Nephron progenitor cell (in vitro differentiated cells): ENCODE measurements at places on chromosomes 3 and 15.
A peak's percentile ranks its signal among the peaks of the same experiment; 100 is the strongest.

GRCh38 chr15:57281321-57281720, 95.0 kb upstream of the CGNL1 start:
- no peak for DNase-seq

DNA sequence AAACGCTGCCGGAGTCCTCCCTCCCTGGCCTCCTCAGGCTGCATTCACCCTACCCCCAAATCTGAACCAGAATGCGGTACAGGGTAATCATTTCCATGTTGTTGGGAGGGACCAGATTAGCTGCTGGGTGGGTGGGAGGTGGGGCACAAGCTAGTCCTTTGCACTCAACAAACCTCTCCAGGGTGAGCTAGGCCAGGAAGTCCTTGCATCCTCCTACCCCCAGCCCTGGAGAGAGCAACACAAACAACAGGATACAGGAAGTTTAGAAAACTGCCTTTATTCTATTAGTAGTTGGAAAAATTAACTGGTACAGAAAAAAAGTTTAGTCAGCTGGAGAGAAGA, 702 bp upstream of the GPX1 start:
- DNase-seq, result no peak

DNA sequence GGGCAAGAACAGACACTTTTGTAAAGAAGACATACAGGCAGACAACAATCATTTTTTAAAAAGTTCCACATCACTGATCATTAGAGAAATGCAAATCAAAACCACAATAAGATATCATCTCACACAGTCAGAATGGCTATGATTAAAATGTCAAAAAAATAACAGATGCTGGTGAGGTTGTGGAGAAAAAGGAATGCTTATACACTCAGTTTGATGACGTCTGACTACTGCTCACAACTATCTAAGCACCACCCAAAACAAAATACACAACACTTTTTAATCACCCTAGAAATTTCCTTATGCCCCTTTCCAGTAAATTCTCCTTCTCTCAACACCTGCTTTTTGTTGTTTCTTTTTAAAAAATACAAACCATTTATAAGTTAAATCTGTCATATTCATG, 228.8 kb downstream of the ISL2 start:
- DNase-seq, result no peak

- peak; percentile 37 for DNase-seq
Measured at GRCh38 chr15:68789534-68790241, 31.0 kb downstream of the ANP32A start.

GRCh38 chr3:67964596-67964995, 310.2 kb upstream of the SUCLG2 start:
- no peak for DNase-seq

DNA sequence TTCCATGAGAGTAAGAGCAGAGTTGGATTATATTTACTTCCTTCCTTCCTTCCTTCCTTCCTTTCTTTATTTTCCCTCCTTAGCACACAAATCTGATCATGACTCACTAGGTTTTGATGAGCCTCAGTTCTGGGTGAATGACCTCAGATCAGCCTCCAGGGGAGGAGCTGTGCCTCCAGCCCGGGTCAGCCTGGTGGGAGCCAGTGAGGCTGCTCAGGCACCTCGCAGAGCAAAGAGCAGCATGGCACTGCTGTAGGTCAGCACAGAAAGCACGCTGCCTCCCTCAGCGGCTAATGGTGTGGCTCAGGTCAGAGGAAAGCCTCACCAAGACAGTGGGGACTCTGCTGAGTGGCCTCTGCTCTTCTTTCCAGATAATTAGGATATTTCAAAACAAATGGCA, 108.5 kb downstream of the SYNPR start:
- peak; percentile 26 for DNase-seq

- no peak for DNase-seq
Measured at GRCh38 chr3:45409369-45409768, 21.0 kb downstream of the LARS2 start.

GRCh38 chr15:64828985-64829384, 3.5 kb upstream of the PIF1 start:
- DNase-seq, result no peak

GRCh38 chr15:35168464-35168863, 83.4 kb upstream of the NANOGP8 start:
- no peak for DNase-seq

GRCh38 chr3:40299130-40299720, 10.3 kb upstream of the EIF1B start:
- no peak for DNase-seq

- no peak for DNase-seq
Measured at GRCh38 chr3:194134231-194134756, 1.7 kb upstream of the HES1 start.

DNA sequence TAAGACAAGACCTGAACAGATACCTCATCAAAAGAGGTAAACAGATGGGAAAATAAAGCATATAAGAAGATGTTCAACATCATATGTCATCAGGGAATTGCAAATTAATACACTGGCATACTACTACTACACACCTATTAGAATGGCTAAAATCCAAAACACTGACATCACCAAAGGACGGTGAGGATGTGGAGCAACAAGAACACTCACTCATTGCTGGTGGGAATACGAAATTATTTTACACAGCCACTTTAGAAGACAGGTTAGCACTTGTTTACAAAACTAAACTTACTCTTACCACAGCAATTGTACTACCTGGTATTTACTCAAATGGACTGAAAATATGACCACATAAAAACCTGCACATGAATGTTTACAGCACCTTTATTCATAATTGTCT, 119.6 kb downstream of the GSK3B start:
- DNase-seq, result no peak

GRCh38 chr15:99164119-99164518, 59.2 kb downstream of the SYNM start:
- DNase-seq, result no peak

DNA sequence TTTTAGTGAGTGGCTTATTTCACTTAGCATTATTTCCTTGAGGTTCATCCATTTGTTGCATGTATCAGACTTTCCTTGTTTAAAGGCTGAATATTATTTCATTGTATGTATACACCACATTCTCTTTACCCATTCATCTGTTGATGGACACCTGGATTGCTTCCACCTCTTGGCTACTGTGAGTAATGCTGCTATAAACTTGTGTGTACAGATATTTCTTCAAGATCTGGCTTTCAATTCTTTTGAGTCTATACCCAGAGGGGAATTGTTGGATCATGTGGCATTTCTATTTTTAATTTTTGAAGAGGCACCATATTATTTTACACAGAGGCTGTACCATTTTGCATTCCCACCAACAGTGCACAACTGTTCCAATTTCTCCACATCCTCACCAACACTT, 313.5 kb downstream of the RPLP1 start:
- no peak for DNase-seq

GRCh38 chr3:45795882-45796765, at the start of gene SLC6A20:
SLC6A20 (minus strand) TSS chr3:45796536; CDS start chr3:45796419, 117 bp downstream.
- peak; percentile 60 for DNase-seq

DNA sequence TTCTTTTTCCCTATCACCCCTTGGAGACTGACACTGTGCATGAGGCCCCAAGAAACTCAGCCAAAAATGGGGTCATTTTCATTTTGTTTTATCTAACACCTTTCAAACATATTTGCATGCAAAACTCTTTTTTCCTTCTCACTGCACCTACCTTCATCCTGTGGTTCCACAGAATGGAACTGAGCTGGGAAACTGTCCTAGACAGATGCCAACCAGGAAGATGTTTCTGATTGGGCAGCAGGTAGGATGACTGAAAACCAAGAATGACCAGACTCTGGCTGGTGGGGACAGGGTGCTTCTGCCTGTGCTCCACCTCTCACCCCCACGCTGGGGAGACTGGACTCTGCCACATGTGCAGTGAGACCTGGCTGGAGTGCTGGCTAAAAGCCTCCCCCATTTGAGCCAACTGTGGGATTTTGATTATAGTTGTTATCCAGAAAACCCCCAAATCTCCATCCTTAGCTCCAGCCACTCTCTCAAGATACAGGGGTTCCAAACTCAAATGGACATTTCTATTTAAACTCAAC, 5.2 kb downstream of the PPIB start:
- no peak for DNase-seq

GRCh38 chr15:56244038-56244810, 545 bp upstream of the RFX7 start:
- peak; percentile 41 for DNase-seq

DNA sequence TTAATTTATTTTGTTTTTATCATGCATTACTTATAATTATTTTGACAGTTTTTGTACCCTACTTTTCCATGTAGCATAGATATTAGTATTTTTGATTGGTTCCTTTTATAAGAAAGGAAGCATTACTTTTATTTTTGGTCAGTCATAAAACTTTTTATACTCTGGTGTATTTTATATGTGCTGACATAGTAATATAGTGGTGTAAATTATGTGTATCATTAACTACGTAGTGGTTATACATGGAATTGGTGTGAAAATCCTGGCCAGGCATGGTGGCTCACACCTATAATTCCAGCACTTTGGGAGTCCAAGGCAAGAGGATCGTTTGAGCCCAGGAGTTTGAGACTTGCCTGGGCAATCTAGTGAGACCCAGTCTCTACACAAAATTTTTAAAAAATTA, 18.8 kb upstream of the NIPA2 start:
- DNase-seq, result no peak

DNA sequence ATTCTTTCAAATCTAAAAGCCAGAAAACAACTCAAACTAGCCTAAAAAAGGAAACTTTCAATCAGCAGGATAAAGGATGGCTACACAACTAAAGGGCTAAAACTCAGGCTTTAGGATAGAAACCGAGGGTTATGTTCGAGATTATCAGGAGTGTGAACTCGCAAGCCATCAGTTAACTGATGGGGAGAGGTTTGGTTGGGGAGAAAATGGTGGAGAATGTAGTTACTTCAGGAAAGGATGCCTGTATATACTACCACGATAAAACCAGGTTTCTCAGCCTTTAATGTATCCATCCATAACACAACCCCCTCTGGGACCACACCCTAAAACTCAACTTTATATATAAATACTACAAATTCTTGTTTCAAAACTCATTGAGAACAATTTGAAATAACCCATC, 22.2 kb downstream of the TRA2B start:
- no peak for DNase-seq

DNA sequence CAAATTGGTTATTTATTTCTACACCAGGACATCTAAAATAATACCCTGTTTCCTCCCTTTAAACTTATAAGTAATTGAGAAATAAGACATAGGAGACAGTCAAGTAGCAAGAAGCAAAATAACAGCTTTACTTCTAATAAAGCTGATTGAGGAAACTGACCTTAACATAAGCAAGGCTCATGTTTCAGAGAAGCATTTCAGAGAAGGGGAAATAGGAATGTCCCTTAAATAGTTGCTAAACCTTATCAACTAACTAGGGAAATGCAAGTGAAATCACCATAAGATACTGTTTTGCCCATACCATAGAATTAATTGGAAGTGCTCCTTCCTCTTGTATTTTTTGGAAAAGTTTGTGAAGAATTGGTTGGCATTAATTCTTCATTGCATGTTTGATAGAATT, 84.9 kb downstream of the B3GALNT1 start:
- DNase-seq, result no peak

- no peak for DNase-seq
Measured at GRCh38 chr3:145063616-145064015, 1092.0 kb downstream of the DIPK2A start.

DNA sequence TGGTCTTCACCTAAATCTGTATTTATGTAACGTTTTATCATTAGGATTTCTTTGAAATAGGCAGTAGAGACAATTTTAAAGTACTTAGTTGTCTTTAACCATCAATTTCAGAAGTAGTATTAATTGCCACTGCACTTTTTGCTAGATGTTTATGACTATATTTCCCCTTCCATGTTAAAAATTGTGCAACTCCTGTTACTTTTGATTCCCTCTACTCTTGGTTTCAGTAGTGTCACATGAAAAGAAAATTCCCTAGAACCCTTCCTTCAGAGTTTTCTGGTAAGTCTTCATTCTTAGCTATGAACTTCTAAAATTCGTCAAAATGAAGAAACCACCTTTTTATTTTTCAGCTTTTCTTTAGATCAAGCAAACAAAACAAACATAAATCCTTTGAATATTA, 7.1 kb downstream of the PIAS1 start:
- DNase-seq, result no peak

DNA sequence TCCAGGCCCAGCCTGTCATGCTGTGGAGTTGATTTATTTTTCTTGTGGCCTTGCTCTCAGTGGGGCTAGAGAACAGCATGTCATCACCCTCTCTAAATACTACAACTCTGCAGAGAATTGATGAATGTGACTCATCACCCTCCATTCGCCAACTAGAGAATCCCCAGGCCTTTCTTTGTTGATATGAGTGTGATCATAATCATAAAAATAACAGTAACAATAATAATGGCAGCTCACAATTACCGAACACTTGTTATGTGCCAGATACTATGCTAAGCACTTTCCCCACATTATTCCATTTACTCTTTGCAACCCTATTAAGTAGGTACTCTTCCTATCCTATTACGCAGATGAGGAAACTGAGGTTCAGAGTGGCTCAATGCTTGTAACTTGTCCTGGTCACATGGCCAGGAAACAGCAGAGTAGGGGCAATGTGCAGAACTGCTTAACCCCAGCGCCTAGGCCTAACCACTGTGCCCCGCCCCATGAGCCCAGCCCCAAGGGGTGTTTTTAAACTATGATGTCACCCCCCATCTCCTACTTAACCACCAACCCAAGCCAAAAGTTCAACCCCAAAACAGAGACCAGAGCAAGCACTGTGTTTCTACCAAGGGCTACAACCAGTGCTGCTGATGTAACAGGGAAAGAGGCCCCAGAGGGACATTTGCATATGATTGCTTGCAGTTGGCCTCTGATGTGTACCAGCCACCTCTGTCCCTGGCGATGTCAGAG, 104.5 kb downstream of the ADCY5 start:
- no peak for DNase-seq

- no peak for DNase-seq
Measured at GRCh38 chr3:158785972-158786371, 15.9 kb upstream of the MFSD1 start.

DNA sequence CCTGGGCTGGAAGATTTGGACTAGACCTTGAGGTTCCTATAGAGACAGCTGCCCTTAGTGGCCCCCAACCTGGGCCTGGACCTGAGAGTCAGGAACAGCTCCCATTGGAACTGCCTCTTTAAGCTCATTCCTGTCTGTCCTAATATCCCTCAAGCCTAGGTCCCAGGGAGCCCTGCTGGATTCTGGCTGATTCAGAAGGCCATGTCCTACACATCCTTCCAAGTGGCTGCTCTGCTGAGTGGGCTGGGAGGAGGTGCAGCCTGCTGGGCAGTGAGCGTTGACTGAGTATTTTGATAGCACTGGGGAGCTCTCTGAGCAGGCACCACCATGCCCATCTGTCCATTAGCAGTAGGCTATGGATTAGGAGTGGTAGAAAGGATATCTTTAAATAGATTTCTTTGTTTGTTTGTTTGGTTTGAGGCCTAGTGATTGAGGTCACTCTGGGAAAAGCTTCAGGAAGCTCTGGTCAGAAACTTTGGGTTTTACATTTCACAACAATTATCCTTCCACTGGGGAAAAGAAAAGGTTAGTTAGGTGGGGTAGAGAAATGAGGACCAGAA, 54.6 kb upstream of the ATOSA start:
- DNase-seq, result no peak
